CD4-positive, alpha-beta T cell treated with Interleukin-12 subunit alpha and Interleukin-12 subunit beta, for 1 hour (primary cell): ENCODE measurements at places on chromosomes 1 and 21.

DNA sequence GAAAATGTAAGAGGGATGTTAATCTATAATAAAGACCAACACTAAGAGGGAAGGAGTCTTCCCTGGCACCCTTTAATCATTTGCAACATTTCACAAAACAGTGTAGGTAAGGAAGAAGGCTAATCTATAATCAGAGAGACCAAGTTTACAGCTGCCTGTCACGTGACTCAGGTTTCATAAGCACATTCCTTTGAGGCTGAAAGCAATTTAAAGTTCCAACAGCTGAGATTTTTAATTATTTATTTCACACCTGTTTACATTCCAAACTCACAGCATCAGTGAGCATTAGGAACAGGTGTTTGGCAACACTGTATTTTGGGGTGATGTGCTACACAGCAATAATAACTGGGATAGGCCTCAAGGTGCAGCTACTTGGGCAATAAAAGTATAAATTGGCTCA, 75.7 kb upstream of the PGBD5 start:
- no peak for DNase-seq

GRCh38 chr1:244603498-244603897, 49.4 kb upstream of the DESI2 start:
- peak; percentile 49 for DNase-seq

- no peak for DNase-seq
Measured at GRCh38 chr1:154414606-154415005, 9.5 kb downstream of the IL6R start.

- no peak for DNase-seq
Measured at GRCh38 chr1:168987923-168988322, 118.6 kb upstream of the ATP1B1 start.
